ENCODE measurements at places on chromosomes 1 and 21. TPM values are rescaled to one million over a fixed set of nuclear protein-coding genes. Genes with fewer than 3 reads are reported as not detected.

ATAD3C gene
- total RNA-seq: 7.5 TPM

CR1 gene
- total RNA-seq: 0.04 TPM

GJC2 gene
- 1.6 TPM for total RNA-seq

RNU1-4 gene
- total RNA-seq: 2,051 TPM

CTSS gene
- not detected for total RNA-seq

TNFSF4 gene
- total RNA-seq: 0.29 TPM

GRCh38 chr1:67636146-67636545 lies 48.9 kb upstream of the GADD45A start:
- peaks cover 3% of the 10 kb centered on the region for H3K4me1 ChIP-seq
- H3K36me3 ChIP-seq: no peaks in the 10 kb centered on the region
- no peak overlapping the region for H3K4me3 ChIP-seq
- no peaks in the 10 kb centered on the region for H3K27me3 ChIP-seq

DNA sequence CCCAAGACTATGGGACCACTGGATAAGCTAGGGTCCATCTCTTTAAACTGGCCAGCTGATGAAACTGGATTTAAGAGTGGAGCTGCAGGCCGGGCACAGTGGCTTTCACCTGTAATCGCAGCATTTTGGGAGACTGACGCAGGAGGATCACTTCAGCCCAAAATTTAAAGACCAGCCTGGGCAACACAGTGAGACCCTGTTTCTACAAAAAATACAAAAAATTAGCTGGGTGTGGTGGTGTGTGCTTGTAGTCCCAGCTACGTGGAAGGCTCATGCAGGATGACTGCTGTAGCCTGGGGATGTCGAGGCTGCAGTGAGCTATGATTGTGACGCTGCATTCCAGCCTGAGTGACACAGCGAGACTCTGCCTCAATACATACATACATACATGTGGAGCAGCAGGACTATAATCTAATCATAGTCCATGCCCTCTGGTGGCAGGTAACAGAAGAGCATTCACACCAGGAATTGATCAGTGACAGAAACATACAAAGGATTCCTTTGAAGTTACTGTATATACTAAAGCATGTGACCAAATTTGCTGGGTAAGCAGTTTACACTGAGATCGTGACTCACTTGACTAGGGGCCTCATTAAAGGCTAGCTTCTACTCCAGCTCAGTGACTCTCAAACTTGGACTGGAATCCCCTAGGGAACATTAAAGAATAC lies 101.5 kb upstream of the SLFNL1 start:
- H3K4me1 ChIP-seq: no peaks in the 10 kb centered on the region
- DNase-seq: no peak
- H3K36me3 ChIP-seq: 0 out of 2 replicates have a peak, but pooled peaks cover 2% of the 10 kb centered on the region

GRCh38 chr1:44158871-44159270 lies 17.4 kb upstream of the KLF18 start:
- H3K36me3 ChIP-seq: no peaks in the 10 kb centered on the region
- no peaks in the 10 kb centered on the region for H3K4me1 ChIP-seq
- H3K4me3 ChIP-seq: no peak overlapping the region
- no peak for DNase-seq

DNA sequence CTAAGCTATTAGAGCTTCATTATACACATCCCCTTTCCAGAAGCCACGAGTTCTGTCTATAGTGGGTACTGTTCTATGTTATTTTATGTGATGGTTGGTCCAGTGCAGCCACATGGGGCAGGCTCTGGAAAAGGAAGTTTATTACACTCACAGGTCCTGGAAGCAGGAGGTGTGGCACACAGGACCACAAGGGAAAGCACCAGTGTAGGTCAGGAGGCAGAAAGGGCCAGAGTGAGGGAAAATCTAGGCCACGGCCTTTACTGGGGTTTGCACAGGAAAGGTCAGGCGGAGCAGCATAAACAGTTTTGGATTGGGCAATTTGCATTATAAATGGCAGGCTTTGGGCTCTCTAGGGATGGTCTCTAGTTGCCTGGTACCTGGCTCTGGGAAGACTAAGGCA lies 21.8 kb upstream of the CNIH3 start:
- no peak overlapping the region for H3K27ac ChIP-seq
- no peaks in the 10 kb centered on the region for H3K36me3 ChIP-seq

DNA sequence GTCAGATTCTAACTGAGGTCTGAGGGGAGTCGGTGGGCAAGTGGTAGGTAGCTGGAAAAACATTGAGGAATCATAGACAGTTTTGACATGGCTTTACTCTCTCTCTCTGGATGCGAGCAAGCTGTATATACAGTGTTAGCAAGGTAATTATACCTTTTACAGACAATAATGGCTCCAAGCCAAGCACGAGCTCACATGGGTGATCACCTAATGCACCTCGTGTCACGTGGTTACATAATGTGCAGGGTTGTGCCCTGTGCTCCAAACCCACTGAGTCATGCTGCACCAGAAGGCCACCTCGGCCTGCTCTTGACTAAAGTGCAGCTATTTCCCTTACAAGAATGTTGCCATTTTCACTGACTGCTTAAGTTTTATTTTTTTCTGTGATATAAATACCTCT lies 7.6 kb upstream of the CLCA2 start:
- H3K4me3 ChIP-seq: no peak overlapping the region
- H3K36me3 ChIP-seq: no peaks in the 10 kb centered on the region
- DNase-seq: no peak
- H3K4me1 ChIP-seq: no peaks in the 10 kb centered on the region
- no peak overlapping the region for H3K27ac ChIP-seq
- no peaks in the 10 kb centered on the region for H3K27me3 ChIP-seq

GRCh38 chr1:106344494-106344893 lies 712.0 kb upstream of the PRMT6 start:
- DNase-seq: peak; percentile 45
- peaks cover 7% of the 10 kb centered on the region for H3K36me3 ChIP-seq
- H3K4me3 ChIP-seq: no peak overlapping the region
- no peak overlapping the region for H3K27ac ChIP-seq
- H3K27me3 ChIP-seq: no peaks in the 10 kb centered on the region

DNA sequence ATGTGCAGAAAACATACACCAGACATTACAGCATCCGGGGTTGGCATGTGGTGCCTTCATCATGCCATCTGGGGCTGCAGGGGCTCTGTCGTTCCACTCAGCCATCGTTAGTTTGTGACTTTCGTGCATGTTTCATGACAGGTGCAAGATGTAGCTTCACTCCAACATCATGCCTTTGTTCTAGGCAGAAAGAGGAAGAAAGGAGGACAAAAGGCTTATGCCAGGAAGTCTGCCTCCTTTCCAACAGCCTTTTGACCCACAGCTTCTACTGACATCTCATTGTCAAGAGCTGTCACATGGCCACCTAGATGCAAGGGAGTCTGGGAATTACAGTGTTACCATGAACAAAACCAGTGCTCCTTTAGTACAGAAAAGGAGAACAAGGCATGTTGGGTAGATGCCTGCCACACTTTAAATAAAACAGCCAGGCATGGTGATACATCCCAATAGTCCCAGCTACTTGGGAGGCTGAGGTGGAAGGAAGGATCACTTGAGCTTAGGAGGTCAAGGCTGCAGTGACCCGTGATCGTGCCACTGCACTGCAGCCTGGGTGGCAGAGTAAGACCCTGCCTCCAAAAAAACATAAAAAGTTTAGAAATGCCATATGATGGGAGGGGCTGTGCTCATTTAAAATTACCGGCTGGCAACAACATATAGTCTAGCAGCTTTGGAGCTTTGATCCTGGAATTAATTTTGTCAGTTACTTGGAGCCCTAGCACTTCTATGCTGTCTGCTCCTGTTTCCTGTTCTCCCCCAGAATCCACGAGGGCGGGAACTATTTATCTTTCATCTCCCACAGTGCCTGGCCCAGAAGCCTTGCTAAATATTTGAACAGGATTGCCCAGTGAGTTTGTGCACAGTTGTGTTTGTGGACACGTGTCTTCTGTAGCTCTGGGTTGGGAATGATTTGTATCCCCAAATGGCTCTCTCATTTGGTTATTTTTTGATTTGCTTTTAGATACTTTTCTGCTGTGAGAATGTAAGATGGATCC lies 7.4 kb downstream of the DOP1B start:
- peaks cover 3% of the 10 kb centered on the region for H3K4me1 ChIP-seq
- H3K4me3 ChIP-seq: no peak overlapping the region
- H3K36me3 ChIP-seq: peaks cover 6% of the 10 kb centered on the region
- DNase-seq: no peak
- H3K27ac ChIP-seq: no peak overlapping the region

GRCh38 chr1:224734261-224734935 lies 118.3 kb downstream of the CNIH3 start:
- H3K4me1 ChIP-seq: peaks cover 12% of the 10 kb centered on the region
- no peak overlapping the region for H3K4me3 ChIP-seq
- no peaks in the 10 kb centered on the region for H3K36me3 ChIP-seq
- no peaks in the 10 kb centered on the region for H3K27me3 ChIP-seq
- no peak overlapping the region for H3K27ac ChIP-seq

DNA sequence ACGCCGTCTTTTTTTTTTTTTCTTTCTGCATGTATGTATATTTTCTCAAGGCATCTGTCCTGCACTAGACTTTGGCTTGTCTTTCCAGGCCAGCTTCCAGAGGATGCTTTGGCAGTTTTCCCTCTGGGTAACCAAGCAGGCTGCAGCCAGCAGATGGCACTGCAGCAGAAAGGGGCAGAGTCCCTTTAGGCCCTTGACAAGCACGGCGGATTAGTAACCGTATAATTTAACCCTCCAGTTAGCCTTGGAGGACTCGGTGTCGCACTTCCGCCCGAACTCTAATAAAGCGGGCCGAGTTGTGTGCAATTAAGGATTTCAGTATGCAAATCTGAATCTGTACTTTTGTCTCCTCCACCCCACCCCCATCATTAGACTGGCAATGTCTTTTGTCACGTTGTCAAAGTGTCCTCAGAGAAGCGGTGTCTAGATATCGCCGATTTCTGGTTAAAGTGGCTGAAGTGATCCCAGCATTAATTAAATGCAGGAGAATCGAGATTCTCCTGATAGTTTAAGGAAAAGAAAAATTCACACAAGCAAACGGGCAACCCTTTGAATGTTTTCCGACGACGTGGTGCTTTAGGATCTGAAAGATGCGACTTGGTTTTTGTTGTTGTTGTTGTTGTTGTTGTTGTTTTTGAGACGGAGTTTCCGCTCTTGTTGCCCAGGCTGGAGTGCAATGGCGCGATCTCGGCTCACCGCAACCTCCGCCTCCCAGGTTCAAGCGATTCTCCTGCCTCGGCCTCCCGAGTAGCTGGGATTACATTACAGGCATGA lies 1.1 kb upstream of the TMEM167B start:
- H3K4me1 ChIP-seq: no peaks in the 10 kb centered on the region
- H3K36me3 ChIP-seq: peaks cover 9% of the 10 kb centered on the region
- no peaks in the 10 kb centered on the region for H3K27me3 ChIP-seq
